ENCODE measurements at places on chromosomes 12 and 14. TPM values are rescaled to one million over a fixed set of nuclear protein-coding genes. Genes with fewer than 3 reads are reported as not detected.

DNA sequence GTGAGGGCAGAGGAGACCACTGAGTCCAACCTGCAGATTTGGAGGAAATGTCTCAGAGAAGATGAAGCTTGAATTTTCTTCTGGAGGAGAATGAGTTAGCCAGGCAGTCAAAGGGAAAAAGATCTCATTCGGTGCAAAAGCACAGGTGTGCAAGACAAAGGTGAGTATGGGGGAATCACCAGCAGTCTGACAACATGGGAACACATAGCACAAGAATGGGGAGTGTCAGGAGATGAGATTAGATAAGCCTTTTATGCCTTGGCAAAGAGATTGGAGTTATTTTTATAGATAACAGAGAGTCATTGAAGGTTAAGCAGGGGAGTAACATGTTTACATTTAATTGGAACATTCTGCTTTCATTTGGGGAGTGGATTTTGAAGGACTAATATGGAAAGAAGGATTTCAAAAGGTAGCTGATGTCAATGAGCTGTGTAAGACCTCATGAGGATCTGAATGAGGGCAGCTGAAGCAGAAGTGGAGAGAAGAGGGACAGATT, 171.3 kb upstream of the NTF3 start:
- no peak for DNase-seq

DNA sequence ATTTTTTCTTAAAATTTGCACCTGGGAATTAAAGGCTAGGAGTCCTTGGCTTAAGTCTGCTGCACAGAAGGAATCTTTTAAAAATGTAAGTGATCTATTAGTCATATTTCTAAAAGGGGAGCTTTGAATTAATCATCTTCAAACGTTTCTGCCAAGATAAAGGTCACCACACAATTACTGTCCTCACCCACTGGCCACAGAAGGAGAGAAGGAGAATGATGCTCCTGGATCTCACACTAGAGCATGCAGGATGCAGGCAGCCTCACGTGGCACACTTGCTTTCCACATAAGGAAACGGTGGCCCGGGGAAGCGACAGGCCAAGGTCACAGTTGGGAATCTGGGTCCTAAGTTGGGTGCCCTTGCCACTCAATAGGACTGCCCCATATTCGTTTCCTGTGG, 16.9 kb downstream of the PLEKHG7 start:
- DNase-seq: no peak

DNA sequence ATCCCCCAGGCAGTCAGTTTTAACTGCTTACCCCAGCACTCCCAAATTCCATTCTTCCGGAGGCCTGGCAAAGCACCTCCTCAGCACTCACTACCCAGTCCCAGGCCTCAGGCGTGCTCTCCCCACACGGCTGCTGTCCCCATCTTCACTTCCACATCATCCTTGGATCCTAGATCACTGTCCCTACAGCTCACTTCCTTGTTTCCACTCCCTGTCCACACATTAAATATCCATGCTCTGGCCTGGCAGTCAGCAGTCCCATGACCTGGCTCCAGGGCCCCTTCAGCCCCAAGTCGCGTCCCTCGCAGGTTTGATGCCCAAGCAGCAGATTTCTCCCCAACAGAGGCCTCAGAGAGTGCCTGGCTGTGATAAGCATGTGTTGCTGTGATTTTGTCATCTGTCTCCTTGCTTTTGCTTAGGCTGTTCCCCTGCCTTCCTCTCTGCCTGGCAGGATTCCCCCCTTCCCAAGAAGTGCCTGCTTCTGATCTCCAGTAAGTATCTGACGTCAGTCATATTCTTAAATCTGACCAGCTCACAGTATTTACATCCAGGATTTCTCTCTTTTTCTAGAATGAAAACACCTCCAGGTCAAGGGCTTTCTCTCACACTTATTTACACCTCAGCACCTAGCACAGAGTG, 241.7 kb downstream of the ZFP36L1 start:
- DNase-seq: no peak

GRCh38 chr12:22037947-22038346, 8.1 kb upstream of the CMAS start:
- no peak for DNase-seq

DNA sequence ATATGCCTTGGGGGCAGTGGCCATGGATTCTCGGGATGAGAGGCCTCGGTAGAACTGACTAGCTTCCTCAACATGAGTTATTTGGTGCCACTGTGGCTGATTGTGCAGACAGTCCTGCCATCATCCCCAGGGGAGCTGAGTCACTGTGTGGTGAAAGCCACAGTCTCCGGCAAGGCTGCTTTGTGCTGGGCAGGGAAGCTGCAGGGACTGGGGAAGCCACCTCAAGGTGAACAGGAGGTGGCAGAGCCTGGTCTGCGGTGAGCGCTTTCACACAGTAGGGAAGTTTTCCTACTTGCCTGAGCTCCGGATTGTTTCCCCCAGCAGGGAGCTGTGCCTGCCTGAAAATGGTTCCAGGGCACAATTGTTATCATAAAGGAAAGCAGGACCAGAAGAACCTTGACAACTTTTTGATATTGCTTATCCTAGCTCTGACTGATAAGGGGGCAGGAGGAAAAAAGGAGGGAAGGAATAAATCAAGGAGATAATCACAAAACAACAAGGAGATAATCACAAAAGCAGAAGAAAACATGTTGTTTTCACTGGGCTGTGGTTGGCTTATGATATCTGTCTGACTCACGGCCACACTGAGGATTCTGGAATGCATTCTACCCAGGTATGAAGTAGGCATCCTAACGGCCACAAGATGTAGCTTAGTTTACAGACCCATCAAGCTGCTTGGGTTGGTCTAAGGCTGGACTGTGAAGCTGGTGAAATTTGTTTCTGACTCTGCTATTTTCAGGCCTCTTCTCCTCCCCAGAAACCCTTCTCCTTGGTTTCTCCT, 32.2 kb upstream of the GNG2 start:
- no peak for DNase-seq

The OTX2 gene
- not detected for total RNA-seq
